ENCODE measurements at places on chromosomes 12 and 14.
A peak's percentile ranks its signal among the peaks of the same experiment; 100 is the strongest.

DNA sequence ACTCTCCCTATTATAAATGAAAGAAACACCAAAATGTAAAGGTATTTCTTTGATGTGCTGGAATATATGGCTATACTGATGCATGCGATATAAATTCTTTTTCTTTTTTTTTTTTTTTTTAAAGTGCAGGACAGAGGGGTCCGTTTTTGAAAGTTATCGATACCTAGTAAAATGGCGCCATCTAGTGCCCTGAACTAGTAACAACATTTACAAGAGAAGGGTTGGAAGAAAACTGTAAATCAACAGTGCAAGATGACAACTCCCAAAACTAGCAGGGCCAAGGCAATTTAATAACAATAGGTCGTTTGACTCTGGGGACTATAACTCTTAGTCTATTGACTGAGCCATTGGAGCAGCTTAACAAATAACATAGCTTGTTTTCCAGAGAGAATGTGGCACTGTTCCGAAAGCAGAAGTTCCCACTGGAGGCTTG lies 137.7 kb downstream of the SPTSSA start:
- peak; percentile 22 for DNase-seq

DNA sequence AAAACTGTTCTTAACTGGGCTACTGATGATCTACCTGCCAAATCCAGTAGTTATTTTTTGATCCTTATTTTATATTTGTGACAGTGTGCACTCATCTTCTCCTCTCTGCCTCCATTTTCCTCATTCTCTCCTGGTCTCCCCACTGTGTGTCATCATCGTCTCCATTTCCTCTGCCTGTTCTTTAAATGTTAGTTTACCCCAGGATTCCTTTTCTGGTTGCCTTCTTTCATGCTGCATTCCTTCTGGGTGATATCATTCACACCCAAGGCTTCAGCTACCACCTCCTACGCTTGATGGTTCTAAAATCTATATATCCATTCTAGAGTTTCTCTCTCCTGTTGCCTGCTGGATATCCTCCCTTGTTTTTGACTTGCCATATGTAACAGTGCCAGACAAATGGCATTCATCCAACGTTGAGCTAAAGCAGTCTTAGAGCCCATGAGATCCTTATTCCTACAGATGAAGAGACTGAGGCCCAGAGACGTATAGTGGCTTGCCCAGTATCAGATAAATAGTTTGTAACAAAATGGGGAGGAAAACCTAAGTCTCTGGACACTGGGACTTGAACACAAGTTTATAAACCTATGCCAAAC lies 109.5 kb downstream of the DIP2B start:
- peak; percentile 64 for DNase-seq

DNA sequence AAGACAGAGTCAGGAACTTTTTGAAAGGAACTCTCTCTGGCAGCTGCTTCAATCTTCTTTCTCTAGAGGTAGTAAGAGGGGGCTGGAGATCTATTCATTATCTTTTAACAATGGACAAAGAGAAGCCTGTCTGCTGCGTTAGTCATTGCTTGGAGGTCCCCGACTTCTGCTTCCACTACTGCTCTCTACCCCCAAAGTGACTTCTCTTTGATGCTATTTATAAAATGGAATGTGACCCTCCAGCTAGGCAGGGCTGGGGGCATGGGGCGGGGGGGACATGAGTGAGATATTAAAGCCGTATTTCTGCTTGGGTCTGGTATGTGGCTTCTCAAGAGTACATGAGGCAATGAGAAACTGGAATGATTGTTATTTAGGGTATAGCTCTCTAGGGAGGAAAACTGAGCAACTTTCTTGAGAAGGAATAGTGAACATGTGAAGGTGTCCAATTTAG lies 41.4 kb upstream of the NUDT4 start:
- peak; percentile 26 for DNase-seq

DNA sequence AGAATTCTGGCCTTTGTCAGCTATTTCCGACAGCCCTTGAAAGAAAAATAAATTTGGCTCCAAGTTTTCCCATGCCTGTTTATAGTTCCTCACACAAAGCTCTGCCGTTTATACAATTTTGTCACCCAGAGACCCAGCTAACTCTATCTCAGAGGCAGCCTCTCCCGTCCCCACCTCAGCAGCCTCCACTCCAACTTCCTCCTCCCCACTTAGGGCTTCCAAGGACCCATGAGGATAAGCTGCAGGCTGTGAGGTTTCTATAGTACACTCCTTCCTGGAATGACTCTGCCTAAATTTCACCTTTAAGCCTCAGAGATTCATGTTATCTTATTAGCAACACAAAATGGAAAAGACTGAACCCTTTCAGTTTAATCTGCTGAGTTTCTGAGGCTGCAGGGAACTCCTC lies 71.8 kb downstream of the TTC9 start:
- DNase-seq, result no peak

- no peak for DNase-seq
Measured at GRCh38 chr14:30519961-30520360, 39.0 kb upstream of the G2E3 start.
